Adipocyte (in vitro differentiated cells): ENCODE measurements at places on chromosomes 1 and 21.

GRCh38 chr1:2555634-2556276 lies 416 bp upstream of the TNFRSF14 start:
- DNase-seq: no peak

DNA sequence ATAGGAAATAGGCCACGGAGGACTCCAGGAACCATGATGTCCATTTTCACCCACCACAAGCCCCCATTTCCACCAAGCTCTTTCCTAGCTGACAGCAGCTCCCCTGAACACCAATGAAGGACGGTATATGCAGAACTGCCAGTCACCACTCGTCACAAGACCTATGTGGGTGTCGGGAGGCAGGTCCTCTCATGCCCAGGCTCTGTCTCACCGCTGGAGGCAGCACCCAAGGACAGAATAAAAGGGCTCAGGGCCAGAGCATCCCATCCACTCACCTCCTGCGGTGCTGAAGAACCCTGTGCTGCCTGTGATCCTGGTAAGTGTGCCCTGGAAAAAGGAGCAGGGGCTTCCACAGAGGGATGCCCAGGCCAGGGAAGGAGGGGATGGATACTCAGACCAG lies at the start of gene LCE1F:
Gene LCE1F, plus strand, starts transcription at position 266 of the 400 bp plus-strand sequence. CDS start 1,232 bp downstream, outside the sequence.
- DNase-seq: no peak

GRCh38 chr1:230131457-230131856 lies 64.4 kb downstream of the GALNT2 start:
- DNase-seq: no peak

DNA sequence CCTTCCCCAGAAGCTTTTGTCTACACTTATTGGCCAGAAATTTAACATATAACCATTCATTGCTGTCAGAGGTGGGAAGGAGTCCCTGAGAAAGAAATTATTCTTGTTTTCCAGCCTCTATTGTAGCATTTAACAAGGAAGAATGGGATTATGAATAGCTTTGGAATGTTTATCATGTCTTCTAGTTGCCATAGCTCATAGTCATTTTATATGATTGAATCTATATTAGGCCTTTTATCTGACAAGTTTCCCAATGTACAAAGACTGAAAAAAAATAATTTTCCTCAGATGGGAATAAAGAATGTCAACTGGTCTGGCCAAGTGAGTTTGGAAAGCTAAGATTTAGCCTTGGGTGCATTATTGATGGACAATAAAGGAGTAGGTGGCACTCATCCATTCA lies 28.3 kb downstream of the PTPRC start:
- DNase-seq: no peak

- DNase-seq: no peak
These were observed 65.2 kb upstream of the LRRC8D start for GRCh38 chr1:89755591-89755990.

DNA sequence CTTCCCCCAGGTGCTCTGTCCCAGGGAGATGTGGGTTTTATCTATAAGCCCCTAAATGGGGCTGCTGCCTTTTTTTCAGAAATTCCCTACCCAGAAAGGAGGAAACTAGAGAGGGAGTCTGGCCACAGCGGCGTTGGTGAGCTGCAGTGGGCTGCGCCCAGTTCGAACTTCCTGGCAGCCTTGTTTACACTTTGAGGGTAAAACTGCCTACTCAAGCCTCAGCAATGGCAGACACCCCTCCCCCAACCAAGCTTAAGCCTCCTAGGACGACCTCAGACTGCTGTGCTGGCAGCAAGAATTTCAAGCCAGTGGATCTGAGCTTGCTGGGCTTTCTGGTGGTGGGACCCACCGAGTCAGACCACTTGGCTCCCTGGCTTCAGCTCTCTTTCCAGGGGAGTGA lies 46.2 kb upstream of the PAPPA2 start:
- no peak for DNase-seq

- DNase-seq: no peak
These were observed 138.6 kb upstream of the EDN2 start for GRCh38 chr1:41622859-41623732.

- peak; percentile 92 for DNase-seq
These were observed 57.6 kb downstream of the LDLRAD2 start for GRCh38 chr1:21869620-21870121.

- DNase-seq: peak; percentile 68
These were observed 26.0 kb downstream of the VAMP4 start for GRCh38 chr1:171715813-171716251.

GRCh38 chr1:180616439-180616838 lies 15.4 kb upstream of the XPR1 start:
- DNase-seq: no peak

DNA sequence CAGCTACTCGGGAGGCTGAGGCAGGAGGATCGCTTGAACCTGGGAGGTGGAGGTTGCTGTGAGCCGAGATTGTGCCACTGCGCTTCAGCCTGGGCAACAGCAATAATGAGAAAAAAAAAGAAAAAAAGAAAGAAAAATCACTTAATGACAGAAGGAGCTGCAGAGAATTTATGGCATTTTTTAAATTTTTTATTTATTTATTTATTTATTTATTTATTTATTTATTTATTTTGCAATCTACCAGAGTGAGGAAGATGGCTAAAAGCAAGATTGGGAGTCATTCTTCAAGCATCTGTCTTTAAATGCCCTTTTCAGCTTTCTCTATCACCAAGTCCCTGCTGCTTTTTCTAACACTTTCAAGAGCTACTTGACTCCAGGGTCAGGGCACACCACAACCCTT lies 91.7 kb downstream of the WDR4 start:
- no peak for DNase-seq

- no peak for DNase-seq
These were observed 187.9 kb downstream of the SMYD3 start for GRCh38 chr1:246319083-246319714.

- no peak for DNase-seq
These were observed 14.5 kb upstream of the CFHR4 start for GRCh38 chr1:196873385-196873784.

DNA sequence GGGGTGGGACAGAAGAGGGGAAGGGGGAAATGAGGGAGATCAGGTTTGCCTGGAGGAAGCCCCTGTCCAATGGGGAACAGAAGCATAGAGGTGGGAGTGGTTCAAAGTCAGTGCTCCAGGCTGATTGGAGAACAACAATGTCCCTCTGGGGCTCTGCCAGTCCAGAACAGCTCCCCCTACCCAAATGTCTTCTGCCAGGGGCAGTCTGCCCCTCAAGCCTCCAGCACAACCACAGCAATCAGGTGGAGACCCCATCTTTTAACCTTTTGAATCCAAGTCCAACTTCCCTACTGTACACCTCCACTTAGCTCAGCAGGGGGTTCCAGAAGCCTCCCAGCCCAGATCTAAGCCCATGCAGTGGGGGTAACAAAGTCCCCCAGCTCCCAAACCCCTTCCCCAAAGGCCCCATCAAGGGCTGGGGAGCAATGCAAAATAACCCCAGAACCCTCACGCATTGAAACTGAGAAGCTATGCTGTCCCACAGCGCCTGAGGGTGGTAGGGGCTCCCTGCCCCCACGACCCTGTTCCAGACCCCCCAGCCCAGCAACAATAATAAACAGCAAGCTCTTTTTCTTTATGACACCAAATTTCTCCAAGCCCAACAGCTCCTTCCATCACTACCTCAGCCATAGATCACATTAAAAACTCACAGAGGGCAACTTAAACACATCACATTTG lies 3.3 kb downstream of the AHDC1 start:
- peak; percentile 56 for DNase-seq

DNA sequence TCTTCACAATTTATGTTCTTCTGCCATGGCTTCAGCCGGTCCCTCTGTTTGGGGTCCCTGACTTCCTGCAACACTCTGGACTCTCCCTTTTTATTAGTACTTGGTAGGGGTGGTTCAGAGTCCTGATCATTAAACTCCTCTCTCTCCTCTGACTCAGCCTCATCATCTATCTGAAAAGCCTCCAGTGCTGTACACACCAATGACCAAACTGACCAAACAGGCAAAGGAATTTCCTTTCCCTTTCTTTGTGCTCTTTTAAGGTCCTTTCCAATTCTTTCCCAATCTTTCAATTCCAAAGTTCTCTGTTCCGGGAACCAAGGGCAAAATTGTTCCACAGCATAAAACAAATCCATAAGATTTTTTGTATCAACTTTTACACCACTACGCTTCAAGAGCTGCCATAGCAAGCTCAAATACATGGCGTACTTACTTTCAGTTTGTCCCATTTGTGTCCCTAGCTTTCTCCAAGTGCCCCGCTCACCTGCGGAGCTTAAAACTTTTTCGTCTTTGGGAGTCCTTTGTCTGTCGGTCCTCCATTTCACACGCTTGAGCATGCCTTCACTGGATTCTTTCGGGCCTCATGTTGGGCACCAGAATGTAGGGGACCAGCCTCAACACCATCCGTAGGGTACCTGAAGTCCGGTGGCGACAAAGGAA lies 9.6 kb downstream of the DAP3 start:
- DNase-seq: peak; percentile 38

GRCh38 chr1:58982259-58982998 lies 198.6 kb upstream of the JUN start:
- no peak for DNase-seq

- DNase-seq: no peak
These were observed 4.8 kb downstream of the C1orf115 start for GRCh38 chr1:220694866-220695382.

DNA sequence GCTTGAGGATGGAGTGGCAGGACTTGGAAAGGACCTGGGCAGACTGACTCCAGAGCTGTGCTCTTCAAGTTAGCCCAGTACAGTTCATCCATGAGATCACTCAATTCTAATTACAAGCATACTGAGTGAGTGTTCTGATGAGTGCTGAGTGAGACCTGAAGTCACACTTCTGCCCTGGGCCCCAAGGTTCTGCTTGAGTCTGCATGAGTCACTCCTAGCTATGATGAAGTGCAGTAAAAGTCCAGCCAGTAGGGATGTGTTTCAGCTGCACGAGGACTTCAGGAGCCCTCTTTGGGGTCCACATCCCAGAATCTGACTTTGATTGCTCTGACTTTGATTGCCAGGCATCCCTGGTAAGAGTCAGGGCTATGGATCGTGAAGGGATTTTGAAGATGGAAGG lies 35.8 kb downstream of the PLEKHA6 start:
- peak; percentile 62 for DNase-seq

GRCh38 chr1:214296860-214297745 lies 16.1 kb downstream of the SMYD2 start:
- peak; percentile 76 for DNase-seq
